ENCODE measurements at places on chromosomes 11 and 22.

DNA sequence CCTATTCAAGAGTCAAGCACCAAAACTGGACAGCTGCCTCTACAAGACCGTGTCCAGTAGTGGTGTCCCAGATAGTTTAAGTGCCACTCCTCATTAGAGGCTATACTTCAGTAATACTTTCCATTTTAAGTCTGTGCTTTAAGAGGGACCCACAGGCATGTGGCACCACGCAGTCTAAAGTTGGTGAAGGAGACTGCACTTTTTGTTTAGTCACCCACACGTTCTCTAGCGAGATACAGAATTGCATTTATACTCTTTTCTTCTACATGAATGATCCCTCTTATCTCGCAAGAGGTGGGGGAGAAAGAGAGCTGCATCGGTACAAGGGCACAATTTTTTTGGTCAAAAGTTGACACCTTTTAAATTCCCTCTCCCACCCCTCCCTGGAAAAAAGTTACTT lies 41.5 kb downstream of the DDX6 start:
- DNase-seq, result no peak

DNA sequence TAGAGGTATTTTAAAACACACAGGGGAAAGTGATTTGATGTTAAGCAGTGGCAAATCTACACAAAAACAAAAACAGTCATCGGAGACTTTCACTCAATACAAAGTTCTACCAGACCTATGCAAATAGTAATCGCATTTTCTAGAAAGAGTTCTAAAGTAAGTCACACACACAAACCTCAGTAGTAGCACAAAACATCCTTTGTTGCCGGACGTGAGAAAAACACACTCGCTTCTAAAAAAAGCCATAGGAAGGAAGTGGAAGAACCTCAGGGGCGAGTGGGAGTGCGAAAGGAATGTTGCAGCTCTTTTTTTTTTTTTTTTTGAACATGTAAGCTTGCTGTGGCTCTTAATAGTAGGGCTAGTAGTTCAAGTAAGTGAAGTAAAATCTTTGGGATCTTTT lies 88.9 kb downstream of the MAML2 start:
- no peak for DNase-seq

DNA sequence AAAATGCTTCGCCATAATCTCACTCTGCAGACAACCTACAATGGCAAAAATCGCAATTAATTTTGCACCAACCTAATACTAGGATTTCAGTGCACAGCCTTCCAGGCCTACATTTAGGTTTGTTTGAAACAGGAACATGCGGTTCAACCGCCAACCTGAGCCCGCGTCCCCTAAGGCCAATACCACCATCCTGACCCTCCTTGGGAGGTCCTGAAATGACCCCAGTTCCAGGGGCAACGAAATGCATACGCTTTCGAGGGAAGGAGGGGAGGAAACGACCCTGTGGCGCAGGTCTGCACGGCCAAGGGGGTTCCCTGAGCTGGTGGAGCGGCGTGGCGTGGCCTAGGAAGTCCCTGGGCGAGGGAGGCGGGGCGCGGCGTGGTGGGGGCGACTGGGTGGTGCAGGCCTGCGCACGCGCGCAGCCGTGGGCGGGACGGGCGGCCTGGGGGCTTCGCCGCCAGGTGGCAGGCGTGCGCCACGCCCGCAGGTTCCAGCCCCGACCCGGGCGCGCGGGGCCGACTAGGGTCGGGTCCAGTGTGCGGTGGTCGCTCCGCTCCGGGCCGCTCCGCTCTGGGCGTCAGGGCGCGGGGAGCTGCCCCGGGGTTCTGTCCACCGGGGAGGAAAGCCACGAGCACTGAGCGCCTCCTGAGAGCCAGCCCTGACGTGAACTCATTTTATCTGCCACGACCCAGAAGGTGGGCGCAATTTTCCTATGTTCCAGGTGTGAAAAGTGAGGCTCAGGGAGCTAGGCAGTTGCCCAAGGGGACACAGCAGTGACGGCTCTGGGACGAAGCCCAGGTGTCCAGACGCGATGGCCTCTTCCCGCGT lies 94.1 kb downstream of the SWAP70 start:
- DNase-seq, result peak; percentile 52

DNA sequence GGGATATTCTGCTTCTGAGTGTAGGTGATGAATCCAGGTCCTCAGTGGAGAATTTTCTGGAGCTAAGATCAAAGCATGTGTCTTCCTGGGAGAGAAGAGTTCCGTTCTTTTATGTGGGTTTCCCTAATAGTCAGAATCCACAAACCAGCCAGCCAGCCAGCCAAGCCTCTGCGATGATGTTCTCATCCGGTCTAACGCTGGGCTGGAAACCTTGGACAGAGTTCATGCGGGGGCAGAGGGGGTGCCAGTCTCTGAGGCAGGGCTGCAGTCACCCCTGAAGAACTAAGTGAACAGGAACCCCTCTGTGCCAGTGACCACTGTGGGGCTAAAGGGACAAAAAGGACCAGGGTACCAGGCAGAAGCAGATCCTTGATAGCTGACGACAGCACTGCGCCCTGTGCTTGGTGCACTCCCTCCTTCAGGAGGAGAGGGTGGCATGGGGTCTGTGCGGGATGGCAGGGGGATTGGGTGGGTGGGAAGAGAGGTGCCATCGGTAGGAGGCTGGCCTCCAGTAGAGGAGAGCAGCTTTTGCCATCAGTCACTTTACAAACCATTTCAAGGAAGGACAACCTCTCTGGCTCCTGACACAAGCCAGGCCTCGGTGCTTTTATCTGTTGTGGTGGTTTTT lies 27.1 kb downstream of the ADAMTS15 start:
- DNase-seq, result no peak

GRCh38 chr11:131945706-131946105 lies 575.3 kb downstream of the NTM start:
- DNase-seq, result no peak

- no peak for DNase-seq
Observed at GRCh38 chr11:10931761-10932670, 74.2 kb upstream of the ZBED5 start.

GRCh38 chr22:50190941-50191741 lies 5.4 kb downstream of the TRABD start:
- no peak for DNase-seq

GRCh38 chr11:46249938-46250744 lies 27.3 kb upstream of the CREB3L1 start:
- DNase-seq, result no peak

DNA sequence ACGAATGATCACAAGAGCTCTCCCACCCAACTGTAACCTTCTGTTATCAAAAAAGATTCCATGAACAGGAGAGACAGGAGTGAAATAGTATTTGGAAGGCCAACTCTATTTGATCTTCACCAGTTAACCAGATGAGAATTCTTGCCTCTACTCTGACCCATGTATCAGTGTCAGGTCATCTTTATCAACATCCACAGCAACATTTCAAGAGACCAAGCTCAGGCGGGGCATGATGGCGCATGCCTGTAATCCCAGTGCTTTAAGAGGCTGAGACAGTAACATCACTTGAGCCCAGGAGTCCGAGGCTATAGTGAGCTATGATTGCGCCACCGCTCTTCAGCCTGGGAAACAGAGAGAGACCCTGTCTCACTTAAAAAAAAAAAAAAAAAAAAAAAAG lies 62.3 kb downstream of the GAB2 start:
- DNase-seq, result no peak

GRCh38 chr11:3093281-3094191 lies 36.3 kb upstream of the CARS1 start:
- DNase-seq, result no peak

DNA sequence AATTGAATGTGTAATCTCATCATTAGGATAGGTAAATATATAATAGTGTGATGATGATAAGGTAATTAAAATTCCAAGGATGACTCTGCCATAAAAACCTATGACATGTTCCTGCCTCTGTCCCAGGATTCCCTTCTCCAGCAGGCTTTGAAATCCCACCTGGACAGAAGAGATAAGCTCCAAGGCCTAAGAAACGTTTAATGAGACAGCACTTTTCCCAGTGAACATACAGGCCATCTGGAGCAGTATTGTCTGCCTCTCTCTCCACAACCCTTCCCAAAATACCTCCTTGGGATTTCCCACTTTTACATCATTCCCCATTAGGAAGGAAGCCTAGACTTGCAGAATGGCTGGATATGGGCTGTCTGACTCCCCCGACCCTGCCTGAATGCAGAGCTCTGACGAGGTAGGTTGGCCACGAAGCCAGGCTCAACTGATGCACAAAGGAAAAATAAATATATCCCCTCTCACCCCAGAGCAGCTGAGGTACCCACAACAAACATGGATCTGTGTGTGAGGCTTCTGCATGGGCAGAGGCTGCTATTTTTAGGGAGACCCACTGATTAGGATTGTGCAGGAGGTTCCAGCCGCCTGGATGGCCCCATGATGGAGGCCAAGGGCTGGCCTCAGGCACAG lies 71.0 kb downstream of the TMPRSS5 start:
- DNase-seq, result no peak

GRCh38 chr11:97770570-97770969 lies 1250.2 kb upstream of the CNTN5 start:
- DNase-seq, result no peak

GRCh38 chr11:9972989-9973388 lies 309.1 kb downstream of the SWAP70 start:
- DNase-seq, result peak; percentile 50

DNA sequence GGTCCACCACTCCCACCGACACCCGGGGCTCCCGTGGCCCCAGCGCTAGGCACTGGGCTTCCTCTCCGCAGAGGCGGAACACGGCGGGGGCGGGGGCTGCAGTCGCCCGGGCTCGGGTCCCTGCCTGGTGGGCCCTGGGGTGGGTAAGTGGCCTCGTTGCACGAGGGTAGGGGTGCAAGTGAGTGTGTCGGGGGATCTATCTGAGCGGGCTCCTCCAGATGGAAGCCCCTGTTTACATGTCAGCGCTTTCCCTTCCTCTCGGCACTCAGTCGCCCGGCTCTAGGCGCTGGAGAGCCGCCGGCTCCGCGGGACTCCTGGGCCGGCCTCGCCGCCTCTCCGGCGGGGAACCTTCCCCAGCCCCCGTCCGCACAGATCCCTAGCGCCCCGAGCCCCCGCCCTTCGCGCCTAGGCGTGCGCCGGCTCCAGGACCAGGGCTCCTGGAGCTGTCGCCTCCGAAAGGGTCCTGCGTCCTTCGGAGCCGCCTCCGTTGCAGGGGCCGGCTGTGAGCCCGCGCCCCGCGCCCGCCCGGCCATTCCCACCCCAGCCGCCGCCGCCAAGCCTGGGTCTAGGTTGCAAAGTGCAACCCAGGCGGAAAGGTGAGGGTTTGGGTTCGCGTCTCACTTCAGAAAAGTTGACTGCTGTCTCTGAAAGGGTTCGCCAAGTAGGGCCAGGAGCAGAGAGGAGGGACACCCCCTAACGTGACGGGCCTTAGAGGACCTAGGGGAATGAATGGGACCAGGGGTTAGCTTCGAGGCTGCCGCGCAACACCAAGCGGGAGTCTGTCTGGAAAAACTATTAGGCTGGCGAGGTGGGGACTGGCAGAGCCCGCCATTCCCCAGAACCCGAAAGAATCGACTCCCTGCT lies 978 bp downstream of the FLI1 start:
- peak; percentile 36 for DNase-seq

DNA sequence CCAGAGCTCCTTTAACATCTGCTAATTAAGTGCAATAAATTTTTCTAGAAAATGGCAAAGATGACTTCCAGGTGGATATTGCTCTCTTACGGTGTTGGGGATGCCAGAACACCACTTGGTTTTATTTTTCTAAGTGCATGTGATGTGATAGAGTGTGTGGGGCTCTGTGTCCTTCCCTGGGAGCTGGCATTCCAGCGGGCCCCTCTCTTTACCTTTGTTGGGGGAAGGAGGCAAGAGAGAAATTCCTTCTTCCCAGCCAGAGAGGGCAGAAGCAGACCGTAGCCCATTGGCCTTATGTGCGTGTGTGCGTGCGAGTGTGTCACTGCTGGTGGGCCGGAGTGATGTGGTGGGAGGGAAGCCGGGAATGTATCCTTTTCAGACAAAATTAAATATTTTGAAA lies 17.2 kb downstream of the TEF start:
- no peak for DNase-seq

DNA sequence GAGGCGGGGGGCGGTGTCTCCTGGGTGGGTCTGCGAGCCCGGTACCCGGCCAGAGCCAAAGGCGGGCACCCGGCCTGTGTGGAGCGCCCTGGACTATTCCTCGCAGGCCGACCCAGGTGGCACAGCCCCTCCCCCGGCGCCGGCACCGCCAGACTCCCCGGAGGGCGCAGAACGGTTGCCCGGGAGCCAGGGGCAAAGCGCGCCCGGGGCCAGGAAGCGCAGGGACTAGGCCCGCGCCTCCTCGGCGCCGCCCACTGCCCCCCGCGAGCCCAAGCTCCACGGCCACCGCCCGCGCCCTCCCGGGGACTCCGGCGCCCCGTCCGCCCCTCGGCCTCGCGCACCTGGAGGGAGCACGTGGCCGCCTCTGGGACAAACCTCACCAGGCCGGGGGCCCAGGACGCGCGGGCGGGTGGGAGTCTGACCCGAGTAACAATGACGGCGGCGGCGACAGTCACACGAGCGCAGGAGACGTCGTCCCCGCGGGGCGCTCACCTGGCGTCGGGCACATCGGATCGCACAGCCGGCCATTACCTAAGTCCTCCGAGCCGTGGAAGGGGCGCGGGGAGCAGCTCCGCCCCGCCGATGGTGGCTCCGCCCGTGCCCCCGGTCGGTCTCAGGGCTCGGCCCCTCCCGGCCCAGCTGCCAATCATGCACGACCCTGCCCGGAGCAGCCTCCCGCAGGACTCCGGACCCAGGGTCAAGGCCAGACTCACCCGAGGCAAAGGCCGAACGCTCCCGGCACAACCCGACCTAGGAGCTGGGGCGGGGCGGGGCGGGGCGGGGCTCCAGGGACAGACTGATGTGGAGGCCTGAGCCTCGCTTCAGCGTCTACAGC lies 7.4 kb downstream of the PLXNB2 start:
- no peak for DNase-seq

DNA sequence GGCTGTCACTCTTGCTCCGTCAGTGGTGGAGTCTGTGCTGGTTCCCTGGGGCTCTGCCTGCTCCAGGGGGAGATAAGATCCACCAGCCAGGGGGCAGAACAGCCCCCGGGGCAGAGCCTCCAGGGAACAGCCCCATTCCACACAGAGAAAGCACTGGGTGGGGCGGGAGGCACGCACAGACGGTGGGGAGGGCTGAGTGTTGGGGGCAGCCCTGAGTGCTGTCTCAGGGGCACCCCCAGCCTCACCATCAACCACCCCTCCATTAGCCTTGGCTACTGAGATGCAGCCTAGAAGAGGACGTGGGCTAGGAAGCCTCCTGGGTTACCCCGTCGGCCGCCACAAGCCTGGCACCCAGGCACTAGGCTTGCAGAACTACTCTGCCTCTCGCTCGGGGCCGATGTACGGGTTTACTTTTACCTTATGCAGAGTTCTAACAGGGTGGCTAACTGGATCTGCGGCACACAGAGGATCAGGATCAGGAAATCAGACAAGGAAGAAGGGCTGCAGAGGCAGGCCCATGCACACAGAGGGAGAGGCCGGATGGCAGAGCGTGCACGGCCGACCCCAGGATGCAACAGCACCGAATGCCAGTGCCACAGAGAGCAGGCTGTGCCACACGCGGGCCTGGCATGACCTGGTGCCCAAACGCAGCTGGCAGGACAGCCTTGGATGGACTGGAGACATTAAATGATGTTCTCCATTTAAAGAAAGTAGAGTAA lies 140.5 kb downstream of the CTTN start:
- DNase-seq, result no peak

- no peak for DNase-seq
Observed at GRCh38 chr22:45422237-45422983, 8.9 kb downstream of the RIBC2 start.

All from NCI-H526 treated with DMSO at 0.1 percent for 48 hours (cell line).